Activated CD4-positive, CD25-positive, alpha-beta regulatory T cell treated with anti-CD3 and anti-CD28 coated beads, Interleukin-2, amount 50 U/mL, for 72 hours (primary cell): ENCODE measurements at places on chromosomes 11 and 22.
A peak's percentile ranks its signal among the peaks of the same experiment; 100 is the strongest.

DNA sequence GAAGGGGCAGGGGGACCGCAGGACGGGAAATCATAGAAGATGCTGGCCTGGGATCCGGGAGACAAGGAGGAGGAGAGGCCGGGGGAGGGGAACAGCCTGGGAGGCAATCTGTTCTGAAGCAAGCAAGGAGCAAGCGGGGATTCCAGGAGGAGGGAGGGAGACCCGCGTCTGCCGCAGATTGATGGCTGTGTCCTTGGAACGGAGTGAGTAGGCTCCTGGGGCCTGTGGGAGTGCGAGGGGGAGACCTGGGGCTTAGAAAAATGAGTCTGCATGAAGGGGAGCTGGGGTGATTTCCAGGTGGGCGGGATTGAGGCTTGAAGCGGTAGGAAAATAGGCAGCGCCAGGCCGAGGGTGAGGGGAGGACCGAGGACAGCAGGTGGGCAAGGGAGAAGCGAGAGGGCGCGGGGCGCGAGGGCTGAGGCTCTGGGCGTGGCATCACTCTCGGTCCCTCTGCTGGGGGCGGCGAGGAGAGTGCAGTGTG lies 1.6 kb upstream of the LRRC55 start:
- no peak for DNase-seq

DNA sequence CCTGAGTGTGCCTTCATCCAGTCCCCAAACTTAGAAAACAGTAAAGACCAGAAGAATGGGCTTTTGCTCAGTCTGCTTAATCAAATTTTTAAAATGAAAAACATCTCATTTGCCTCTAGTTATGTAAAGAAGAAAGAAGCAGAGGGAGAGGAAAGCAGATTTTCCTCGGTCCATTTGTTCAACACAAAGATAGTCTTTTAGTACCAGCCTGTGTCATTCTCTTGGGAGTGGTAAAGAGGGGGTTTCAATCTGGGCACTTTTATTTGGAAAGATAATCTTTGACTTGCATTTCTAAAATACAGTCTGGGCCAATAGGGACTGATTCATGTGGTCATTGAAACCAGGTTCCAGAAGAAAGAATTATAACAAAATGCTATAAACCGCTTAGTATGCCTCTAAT lies 29.5 kb downstream of the KREMEN1 start:
- no peak for DNase-seq

DNA sequence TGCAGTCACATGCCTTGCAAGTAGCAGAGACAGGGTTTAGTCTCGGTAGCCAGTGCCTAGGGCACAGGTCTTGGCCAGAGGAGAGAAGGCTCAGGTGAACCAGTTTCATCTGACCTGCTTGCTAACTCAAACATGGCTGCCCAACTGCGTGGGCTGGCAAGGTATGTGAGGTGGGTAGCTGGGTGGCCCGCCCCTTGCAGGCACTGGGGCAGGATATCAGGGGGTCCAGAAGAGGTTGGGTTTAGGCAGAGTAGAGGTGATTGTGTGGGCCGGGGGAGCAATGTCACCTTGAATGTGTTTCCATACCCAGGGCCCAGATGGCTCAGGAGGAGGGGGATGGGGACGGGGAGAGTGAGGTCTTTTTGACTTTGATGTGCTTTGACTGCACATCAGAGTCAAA lies 37.7 kb downstream of the ST3GAL4 start:
- no peak for DNase-seq

GRCh38 chr11:88170673-88171072 lies 4.6 kb downstream of the RAB38 start:
- DNase-seq, result no peak

DNA sequence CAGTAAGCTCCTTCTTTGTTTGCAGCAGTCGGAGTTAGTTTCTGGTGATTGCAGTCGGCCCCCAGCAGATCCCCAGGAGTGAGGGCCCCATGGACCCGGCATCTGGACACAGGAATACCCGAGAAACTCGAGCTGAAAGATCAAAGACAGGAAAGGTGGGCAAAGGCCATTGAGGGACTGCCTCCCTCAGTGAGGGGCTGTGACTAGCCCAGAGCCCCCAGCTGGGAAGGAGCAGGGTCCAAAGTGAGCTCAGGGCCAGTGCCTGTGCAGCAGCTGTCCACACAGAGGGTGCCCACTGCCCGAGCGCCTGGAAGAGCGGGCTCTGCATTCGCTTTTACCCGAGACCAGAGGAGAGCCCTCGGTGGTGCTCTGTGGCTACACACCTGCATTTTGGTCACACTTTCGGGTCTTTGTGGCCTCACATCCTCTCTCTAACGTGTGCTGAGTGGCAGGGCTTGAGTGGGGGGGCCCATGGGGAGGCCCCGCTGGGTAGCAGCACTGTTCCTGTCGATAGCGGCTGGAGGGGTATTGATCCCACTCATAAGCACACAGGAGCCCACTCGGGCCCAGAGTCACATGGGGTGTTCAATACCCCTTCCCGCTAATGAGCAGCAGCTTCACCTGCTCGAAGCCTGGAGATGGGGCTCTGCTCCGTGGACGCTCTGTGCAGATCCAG lies 532.9 kb downstream of the TBC1D22A start:
- DNase-seq, result no peak

GRCh38 chr11:47466701-47467250 lies 17.8 kb upstream of the RAPSN start:
- no peak for DNase-seq

- no peak for DNase-seq
Measured at GRCh38 chr11:5210376-5210885, 9.9 kb upstream of the OR51V1 start.

DNA sequence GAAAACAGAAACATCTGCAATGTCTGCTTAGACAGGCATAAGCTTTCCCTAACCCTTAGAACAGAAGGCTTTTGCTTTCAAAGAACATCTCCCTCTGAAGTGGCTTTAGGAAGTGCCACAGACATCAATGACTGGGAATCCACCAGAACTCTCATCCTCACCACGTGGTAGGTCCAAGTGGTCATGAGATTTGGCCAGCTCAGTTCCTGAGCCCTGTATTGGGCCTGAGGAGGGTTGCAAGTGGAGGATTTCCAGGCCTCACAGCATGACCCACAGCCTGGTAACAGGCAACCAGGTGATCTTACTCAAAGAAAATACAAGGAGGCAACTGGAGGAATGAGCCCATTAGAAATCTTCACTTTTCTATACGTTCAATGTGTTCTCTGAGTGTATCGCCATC lies 1.6 kb downstream of the CASP1 start:
- DNase-seq, result no peak

- DNase-seq, result no peak
Measured at GRCh38 chr11:86119077-86119476, 50.2 kb upstream of the PICALM start.

DNA sequence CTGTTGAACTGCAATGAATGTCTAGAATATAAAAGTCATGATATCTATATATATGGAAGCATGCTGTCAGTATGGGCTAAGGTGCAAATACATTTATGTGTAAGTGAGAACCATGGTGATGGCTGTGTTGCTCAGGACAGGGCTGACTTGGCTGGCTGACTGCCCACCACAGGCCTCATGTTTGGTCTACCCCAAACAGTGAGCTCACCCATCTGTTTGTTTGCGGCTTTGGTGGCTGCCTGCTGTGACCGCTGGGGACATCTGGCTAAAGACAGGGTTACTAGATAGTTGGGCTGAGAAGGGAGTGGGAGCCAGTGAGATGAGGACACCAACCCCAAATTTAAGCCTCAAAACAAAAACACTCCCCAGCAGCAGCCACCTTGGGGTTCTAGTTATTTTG lies 6.3 kb downstream of the CD44 start:
- DNase-seq, result peak; percentile 63

DNA sequence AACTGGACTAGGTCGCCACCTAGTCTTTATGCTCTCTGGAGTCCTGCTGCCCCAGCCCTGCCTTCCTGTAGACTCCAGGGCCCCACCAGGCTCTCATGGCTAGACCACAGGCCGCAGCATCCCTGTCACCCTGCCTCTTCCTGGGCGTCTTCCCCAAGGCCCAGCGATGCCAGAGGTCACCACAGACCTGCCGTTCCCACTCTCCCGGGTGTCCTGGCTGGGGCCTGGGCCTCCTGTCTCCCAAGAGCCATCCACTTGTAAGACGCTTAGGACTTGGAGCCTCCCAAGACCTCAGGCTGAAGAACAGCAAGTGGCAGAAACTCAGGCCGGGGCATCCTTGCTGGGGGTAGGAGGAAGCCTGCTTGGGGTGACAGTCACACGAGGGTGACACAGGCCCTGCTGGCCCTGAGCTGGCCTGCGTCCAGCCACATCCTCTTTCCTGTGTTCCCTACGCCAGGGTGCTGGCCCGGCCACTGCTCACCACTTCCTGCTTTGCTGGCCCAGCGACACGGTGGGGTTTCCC lies 2.0 kb upstream of the TCIRG1 start:
- peak; percentile 60 for DNase-seq

GRCh38 chr11:85481862-85482261 lies 145.3 kb downstream of the DLG2 start:
- no peak for DNase-seq

- DNase-seq, result no peak
Measured at GRCh38 chr11:34586488-34587281, 34.2 kb upstream of the EHF start.

DNA sequence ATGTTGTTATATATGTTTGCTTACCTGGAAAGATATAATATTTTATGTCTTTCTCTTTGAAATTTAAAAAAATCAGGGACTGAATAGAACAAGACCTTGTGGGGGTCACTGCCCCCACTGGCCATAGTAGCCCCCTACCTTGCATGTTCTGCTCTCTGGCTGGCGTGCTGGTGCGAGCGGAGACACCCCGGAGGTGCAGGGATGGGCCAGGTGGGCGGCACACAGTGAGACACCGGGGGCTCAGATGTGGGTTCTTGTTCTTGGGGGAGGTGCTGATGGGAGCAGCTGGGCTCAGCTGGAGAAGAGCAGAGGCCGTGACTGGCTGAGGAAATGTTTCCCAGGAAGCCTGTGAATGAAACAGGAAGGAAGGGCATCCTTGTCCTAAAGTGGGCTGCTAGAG lies 20.2 kb downstream of the GAB4 start:
- DNase-seq, result no peak

DNA sequence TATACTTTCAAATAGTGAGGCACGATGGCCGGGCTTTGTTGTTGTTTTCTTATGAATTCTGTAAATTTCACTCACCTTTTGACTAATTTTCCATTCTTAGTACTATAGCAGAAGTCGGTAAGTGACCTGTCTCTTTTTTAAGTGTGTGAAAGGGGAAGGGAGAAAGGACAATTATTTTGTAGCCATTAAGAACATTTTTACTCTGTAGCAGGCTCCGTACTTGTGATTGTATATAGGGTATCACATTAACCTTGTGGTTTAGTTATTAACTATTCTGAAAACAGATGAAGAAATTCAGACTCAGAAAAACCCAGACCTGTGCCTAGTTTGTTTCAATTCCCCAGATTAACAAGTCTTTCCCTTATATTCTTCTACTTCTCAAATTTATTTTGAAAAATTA lies 78.7 kb downstream of the CASP12 start:
- no peak for DNase-seq

DNA sequence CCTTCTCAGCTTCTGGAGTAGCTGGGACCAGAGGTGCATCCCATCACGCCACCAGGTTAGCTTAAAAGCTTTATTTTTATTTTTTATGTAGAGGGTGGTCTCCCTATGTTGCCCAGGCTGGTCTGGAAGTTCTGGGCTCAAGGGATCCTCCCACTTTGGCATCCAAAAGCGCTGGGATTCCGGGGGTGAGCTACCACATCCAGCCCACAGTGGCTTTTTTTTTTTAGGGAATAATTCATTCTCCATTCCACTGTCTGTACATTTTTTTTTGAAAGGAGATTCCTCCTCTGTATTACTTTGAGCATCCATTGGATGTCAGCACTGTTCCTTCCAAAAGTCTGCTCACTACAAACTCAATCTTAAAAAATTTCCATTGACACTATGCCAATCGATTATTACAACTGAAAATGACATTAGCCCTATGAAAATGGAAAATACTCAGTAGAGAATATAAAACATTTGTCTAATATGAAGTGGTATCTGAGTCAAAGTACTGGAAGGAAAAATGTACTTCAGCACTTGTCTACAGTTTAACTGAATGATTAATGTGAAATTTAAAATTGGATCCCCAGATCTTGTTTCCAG lies 1.3 kb upstream of the LPXN start:
- DNase-seq, result no peak

DNA sequence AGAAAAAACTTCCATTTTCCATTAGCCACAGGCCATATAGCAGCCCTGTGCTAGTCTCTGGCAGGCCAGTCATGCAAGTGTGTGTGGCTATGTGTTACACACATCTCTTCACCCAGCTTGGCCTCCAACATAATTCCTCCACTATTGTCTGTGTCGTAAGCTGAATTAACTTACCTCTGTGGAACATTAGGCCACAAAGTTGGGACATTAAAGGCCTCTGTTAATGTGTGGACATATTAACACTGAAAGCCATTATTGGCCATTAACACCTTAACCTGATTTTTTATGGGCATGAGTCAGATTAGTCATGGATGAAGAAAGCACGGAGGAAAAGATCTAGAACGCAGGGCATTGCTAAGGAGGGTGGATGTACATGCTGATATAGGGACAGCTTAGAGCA lies 100.1 kb downstream of the DBX1 start:
- no peak for DNase-seq

DNA sequence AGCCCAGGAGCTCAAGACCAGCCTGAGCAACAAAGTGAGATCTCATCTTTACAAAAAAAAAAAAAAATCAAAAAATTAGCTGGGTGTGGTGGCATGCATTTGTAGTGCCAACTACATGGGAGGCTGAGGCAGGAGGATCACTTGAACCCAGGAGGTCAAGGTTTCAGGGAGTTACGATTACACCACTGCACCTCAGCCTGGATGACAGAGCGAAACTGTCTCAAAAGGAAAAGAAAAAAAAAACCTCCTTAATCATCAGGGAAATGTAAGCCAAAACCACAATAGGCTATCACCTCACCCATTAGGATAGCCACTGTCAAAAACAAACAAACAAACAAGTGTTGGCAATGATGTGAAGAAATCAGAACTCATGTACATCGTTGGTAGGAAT lies 13.4 kb downstream of the DGCR2 start:
- no peak for DNase-seq

DNA sequence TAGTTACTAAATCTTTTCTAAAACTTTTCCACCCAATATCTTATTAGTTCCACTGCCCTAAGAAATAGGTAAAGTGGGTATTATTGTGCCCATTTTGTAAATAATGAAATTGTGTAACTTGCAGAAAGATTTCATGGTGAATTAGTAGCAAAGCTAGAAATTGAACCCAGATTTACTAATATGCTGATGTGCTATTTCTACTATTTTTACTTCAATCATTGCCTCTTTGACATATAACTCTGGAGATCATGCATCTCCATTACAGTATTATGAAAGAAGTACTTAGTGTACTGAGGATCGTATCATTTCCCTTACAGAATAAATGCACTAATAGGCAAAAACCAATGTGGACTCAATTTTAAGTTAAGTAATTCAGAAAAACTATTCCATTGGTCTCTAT lies 119.0 kb downstream of the CSTPP1 start:
- no peak for DNase-seq
